Activated naive CD8-positive, alpha-beta T cell treated with anti-CD3 and anti-CD28 coated beads for 36 hours (primary cell): ENCODE measurements at places on chromosomes 7 and 10. TPM values are rescaled to one million over a fixed set of nuclear protein-coding genes. Genes with fewer than 3 reads are reported as not detected.

The NRG3 gene
- total RNA-seq: not detected

GRCh38 chr7:4633012-4633411 lies 49.1 kb upstream of the FOXK1 start:
- H3K27me3 ChIP-seq: peaks cover 4% of the 10 kb centered on the region
- no peak for DNase-seq
- H3K27ac ChIP-seq: no peak overlapping the region

DNA sequence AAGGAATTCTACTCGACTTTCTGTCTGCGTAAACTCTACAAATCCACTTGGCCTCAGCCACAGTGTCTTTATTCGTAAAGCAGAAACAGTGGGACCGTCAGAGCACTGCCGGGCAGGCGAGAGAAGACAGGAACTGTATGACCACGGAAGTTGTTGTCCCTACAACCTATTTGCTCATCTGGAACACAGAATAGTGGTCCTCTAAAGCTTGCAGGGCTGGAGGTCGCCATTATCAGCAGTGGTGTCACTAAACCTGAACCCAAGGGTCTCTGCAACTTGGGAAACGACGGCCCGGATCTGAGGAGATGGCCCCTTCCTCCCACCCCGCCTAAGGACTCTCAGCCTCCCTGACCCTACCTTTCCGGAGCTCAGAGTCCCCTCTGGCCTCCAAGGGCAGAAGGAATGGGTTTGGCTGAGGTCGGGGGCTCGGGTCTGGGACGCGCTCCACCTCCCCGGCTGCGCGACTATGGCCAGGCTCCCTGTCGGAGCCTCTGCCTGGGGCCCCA lies 442 bp downstream of the STYXL1 start:
- peaks cover 35% of the 10 kb centered on the region for H3K4me1 ChIP-seq
- H3K4me3 ChIP-seq: peak overlapping the region; percentile 99
- H3K36me3 ChIP-seq: peaks cover 36% of the 10 kb centered on the region

The ABCB4 gene
- 0.38 TPM for total RNA-seq

DNA sequence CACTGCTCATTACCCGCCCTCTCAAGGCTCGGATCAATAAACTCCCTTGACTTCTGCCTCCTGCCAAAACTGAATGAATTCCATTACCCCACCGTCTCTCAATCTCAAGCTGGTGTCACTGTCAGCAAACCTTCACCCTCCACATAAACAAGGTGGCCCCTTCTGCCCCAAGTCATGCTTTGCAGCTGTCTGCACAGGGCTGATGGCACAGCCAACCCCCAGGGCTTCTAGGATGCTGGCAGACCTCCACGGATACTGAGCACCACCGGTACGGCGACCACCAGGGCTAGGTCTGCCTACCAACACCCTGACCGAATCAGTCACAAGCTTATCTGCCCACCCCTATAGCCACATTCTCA lies 46.1 kb downstream of the PARD3 start:
- DNase-seq: no peak
- H3K27me3 ChIP-seq: peaks cover 7% of the 10 kb centered on the region
- H3K4me1 ChIP-seq: peaks cover 2% of the 10 kb centered on the region
- no peak overlapping the region for H3K27ac ChIP-seq
- H3K4me3 ChIP-seq: no peak overlapping the region
- no peaks in the 10 kb centered on the region for H3K36me3 ChIP-seq
